ENCODE measurements at places on chromosomes 3 and 15. TPM values are rescaled to one million over a fixed set of nuclear protein-coding genes. Genes with fewer than 3 reads are reported as not detected.

The TOPBP1 gene
- total RNA-seq: 94.6 TPM

The KIF7 gene
- 2.3 TPM for total RNA-seq

The CCDC174 gene
- total RNA-seq: 18.2 TPM

The ADAMTS7 gene
- 0.09 TPM for total RNA-seq

All from activated CD4-positive, alpha-beta T cell treated with anti-CD3 and anti-CD28 coated beads for 36 hours (primary cell).